ENCODE measurements at places on chromosomes 12 and 14.

DNA sequence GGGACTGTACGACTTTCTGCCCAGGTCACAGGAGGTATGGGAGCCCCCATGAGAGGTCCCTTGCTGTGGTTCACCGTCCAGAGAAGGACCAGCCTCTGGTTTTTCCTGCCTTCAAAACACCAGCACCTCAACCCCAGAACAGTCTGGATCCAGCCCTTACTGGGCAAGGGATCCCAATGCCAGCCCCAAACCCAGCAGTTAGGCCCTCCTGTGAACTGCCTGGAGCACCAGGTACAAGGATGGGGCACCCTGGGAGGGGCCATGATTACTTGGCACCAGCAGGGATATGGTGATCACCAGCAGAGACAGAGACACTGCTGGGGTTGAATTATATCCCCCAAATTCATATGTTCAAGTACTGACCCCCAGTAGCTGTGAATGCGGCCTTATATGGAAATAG, 20.0 kb downstream of the ANHX start:
- no peak for DNase-seq

DNA sequence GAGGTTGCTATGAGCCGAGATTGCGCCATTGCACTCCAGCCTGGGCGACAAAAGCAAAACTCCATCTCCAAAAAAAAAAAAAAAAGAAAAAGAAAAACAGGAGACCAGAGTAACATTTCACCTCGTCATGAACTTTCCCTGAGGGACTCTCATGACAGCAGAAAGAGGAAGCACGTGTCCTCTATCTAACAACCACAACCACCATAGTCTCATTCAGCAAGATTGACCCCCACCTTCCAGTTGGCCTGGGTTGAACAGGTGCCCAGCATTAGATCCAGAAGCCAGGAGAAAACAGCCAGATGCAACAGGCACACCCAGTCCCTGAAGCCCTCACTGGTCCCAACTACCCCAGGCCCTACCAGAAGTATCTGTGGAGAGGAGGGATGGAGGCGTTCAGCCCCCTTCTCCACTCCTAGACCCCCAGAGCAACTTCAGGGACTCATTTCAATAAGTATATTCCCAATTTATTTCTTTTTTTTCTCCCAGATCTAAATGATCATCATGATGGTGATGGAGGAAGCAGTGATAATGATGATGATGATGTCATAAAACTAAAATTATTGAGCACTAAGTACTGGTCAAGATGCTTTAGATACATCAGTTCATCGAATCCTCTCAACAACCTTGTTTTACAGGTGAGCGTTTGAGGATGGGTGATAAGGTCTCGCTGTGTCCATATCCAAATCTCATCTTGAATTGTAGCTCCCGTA, 235.0 kb downstream of the EFCAB11 start:
- DNase-seq, result no peak

DNA sequence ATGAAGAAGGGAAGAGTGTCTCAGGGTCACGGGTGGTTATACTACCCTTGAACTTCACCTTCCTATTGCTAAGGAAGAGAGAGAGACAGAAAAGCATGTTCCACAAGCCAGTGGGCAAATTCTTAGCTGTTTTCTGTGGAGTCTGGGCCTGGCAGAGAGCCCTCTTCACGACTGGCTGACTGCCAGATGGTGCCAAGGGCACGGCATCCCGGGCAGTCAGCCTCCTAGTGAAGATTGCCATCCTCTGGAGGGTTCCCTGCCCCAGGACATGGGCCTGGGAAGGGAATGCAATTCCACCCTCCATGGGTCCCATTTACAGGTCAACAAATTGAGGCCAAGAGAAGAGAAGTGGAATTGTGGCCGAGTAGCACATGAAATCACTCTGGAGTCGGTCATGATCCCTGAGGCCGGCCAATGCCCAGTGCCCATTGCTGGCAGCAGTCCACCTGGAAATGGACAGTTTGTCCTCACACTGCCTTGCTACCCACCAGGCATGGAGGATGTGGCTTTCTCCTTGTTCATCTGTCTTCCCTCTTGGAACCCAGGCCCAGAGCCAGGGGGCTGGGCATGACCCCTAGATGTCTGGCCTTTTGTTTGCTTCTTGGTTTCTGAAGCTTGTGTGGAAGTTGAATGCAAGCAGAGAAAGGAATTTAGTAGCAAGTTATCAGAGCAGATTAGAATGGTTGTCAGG, 9.9 kb downstream of the TUNAR start:
- no peak for DNase-seq

GRCh38 chr12:3772380-3772779, 19.5 kb upstream of the CRACR2A start:
- DNase-seq, result no peak

- no peak for DNase-seq
Observed at GRCh38 chr12:131213896-131214442, 260.3 kb downstream of the ADGRD1 start.

GRCh38 chr14:29459969-29460560, 467.6 kb downstream of the PRKD1 start:
- DNase-seq, result no peak

DNA sequence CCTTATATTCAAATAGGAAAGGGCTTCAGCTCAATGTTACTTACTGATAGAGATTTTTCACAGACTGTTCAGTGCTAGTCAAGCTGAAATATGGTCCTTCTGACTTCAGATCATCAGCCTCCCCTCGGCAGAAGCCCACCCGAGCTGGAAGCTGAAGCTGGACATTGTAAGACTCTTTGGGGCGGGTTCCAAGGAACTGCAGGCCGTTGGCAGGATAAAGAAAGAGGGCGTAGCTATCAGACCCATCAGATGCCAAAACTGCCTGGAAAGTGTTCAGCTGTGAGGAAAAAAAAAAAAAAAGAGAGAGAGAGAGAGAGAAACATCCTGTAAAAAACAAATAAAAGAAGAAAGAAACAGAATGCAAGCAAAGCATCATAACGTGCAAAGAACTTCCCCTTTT, 8.8 kb downstream of the NID2 start:
- DNase-seq, result no peak

GRCh38 chr12:128675576-128675975, 148.2 kb downstream of the SLC15A4 start:
- DNase-seq, result no peak

DNA sequence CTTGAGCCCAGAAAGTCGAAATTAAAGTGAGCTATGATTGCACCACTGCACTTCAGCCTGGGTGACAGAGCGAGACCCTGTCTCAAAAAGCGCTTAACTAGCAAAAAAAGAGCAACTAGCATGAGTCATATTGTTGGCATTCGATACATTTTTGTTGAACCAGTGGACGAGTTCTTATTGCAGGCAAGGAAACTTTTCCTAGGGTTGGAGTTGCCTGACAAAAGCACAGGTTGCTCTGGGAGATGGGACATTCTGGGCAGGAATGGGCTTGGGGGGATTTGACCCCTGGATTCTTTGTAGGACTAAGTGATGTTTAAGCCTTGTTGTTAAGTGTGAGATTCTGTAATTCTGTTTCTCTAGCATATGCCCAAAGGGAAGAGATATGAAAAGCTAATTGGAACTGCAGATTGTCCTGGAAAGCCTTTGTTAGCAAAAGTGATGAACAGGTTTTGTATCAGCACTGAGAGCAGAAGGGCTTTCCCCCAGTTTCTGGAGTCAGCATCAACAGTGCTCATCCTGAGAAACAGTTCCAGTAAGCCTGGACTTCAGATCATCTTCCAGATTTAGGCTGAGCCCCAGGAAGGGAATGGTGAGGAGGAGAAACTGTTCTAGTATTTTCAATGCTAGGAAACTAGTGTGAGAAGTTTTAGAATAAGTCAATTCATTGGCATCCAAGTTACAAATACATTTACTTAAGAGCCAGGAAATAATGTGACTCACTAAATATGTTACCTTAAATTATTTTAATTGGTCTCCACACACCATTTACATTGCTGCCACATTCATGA, 123.1 kb downstream of the SRGAP1 start:
- no peak for DNase-seq

DNA sequence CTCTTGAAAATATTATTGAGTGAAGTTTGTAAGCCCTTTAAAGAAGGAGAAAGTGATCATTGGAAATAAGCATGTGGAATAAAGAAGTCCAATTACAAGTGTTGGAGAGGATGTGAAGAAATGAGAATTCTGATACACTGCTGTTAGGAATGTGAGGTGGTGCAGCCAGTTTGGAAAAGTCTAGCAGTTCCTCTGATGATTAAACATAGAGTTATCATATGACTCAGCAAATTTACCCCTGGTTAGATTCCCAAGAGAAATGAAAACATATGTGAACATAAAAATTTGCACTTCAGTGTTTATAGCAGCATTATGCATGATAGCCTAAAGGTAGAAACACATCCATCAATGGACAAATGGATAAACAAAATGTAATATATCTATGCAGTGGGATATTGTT, 319.9 kb downstream of the AEBP2 start:
- no peak for DNase-seq

- DNase-seq, result no peak
Observed at GRCh38 chr12:107490010-107490409, 195.6 kb upstream of the PWP1 start.

DNA sequence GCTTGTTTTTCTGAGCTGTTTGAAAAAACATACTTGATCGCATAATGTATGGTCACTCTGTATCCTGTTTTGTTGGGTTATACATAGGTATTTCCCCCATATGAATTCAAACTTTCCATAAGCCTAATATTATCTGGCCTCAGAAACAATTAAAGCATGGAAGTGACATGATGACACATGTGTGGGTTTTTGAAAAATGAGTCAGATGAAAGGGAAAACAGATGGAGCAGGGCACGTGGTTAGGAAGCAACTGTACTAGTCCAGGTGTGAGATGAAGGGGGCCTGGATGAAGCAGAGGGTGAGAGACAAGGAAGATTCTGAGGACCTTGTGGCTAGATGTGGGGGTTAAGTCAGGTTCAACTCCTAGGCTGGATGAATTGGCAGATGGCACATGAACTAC, 92.7 kb upstream of the DNM1L start:
- DNase-seq, result no peak

DNA sequence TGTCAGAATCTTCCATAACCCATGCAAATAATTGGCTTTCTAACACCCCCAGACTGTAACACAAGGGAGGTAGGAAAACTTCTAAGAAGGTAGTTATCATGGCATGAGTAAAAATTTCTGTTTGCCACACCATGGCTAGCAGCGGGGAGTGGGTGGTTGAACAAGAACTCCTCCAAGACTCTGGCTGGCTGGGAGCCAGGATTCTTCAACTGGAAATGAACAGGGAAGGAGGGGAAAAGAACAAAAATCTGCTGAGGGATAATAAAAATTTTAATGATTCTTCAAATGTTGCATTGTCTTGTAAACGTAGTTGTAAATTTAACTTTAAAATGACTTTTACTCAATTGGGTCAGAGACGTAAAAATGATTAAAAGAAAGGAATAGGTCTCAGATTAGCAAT, 78.9 kb downstream of the AKAP6 start:
- DNase-seq, result no peak

- DNase-seq, result no peak
Observed at GRCh38 chr12:6323340-6323994, 13.0 kb downstream of the PLEKHG6 start.

GRCh38 chr14:105401699-105402098, 3.4 kb downstream of the TEX22 start:
- no peak for DNase-seq

Data from stimulated activated CD4-positive, alpha-beta T cell treated with anti-CD3 and anti-CD28 coated beads, Interleukin-1b, Interleukin-23, amount 100 ng/mL, for 24 hours (primary cell).